ENCODE measurements at places on chromosomes 16 and 17. TPM values are rescaled to one million over a fixed set of nuclear protein-coding genes. Genes with fewer than 3 reads are reported as not detected.

EPOP gene
- 19.9 TPM for total RNA-seq

YBX2 gene
- total RNA-seq: 54.9 TPM

GLYR1 gene
- total RNA-seq: 111 TPM

TMEM238L gene
- not detected for total RNA-seq

SRCAP gene
- total RNA-seq: 73.6 TPM

CD300E gene
- total RNA-seq: not detected

DNAI2 gene
- total RNA-seq: not detected

GP1BA gene
- 0.15 TPM for total RNA-seq

INCA1 gene
- total RNA-seq: 1.7 TPM

HIGD1B gene
- total RNA-seq: not detected

GLTPD2 gene
- not detected for total RNA-seq

TMEM114 gene
- total RNA-seq: not detected

RNF167 gene
- total RNA-seq: 95.8 TPM

GRCh38 chr17:49438436-49439278 lies 24.0 kb upstream of the PHB1 start:
- H3K27me3 ChIP-seq: peaks cover 11% of the 10 kb centered on the region
- no peak for DNase-seq
- H3K36me3 ChIP-seq: no peaks in the 10 kb centered on the region

DNA sequence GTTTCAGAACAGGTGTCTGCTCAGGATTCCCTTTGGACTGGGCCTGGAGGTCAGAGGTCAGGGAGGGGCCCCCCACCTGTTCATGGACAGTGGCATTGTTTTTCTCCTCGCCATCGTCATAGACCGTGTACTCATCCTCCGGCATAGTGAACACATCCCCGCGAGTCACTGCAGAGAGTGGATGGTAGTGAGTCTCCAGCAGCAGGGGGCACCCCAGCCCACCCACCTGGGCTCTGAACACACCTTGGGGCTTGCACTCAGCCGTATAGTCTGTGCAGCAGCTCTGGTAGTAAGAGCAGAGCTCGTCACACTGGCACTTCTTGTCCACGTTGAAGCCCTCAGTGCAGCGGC lies 448 bp downstream of the VTN start:
- peaks cover 27% of the 10 kb centered on the region for H3K4me1 ChIP-seq
- no peaks in the 10 kb centered on the region for H3K36me3 ChIP-seq
- no peak for DNase-seq
- H3K4me3 ChIP-seq: no peak overlapping the region
- no peak overlapping the region for H3K27ac ChIP-seq

DNA sequence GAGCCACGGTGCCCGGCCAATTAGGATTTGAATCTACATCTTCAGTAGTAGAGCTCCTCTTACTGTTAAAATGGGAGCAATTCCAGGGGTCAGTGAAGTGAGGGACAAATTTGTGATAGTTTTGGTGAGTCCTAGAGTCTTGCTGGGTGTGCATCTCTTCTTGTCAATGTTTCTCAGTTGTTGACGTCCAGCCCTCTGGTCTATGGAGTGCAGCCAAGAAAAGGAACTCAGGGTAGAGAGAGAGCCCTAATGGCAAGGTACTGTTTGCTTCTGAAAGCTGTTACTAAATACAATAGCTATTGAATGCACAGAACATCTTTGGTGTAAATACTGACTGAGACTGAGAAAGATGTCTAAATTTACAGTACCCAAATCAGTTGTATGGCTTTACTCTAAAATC lies 282.5 kb upstream of the SALL1 start:
- no peak for DNase-seq
- no peak overlapping the region for H3K4me3 ChIP-seq
- H3K27me3 ChIP-seq: no peaks in the 10 kb centered on the region
- H3K36me3 ChIP-seq: no peaks in the 10 kb centered on the region
- H3K4me1 ChIP-seq: no peaks in the 10 kb centered on the region

DNA sequence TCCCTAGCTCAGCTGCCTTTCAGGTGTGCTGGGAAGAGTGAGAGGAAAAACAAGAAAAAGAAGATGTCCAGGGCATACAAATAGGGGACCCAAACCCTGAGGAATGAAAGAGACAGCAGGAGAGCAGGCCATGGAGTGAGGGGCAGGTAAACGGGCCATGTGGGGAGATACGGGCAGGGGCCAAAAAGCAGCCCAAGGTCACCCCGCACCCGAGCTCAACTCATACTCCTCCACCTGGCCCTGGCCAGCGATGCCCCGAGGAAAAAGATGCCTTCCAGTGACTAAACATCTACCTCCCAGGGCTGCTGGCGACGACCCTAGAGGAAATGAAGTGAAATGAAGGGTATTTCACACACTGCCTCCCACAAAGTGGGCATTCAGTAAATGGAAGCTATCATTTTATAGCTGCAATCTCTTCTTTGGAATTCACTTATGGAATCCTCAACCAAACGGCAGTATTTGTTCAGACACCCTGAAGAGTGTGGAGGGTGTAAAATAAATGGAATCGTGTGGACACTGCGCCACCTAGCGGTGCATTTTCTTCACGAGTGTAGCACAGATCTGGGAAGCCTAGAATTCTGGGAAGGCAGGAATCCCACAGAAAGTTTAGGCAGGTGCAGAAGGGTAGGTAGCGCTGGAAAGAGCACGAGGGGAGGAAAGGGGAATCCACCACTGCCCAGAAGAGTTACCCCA lies 14.9 kb downstream of the ELAC2 start:
- no peak for DNase-seq
- H3K36me3 ChIP-seq: peaks cover 15% of the 10 kb centered on the region
- H3K27me3 ChIP-seq: no peaks in the 10 kb centered on the region
- H3K27ac ChIP-seq: no peak overlapping the region
- H3K4me1 ChIP-seq: no peaks in the 10 kb centered on the region
- no peak overlapping the region for H3K4me3 ChIP-seq

GRCh38 chr17:56624912-56625311 lies 31.4 kb downstream of the NOG start:
- no peak overlapping the region for H3K27ac ChIP-seq
- no peak for DNase-seq
- no peaks in the 10 kb centered on the region for H3K4me1 ChIP-seq

GRCh38 chr17:5976251-5976650 lies 93.9 kb upstream of the WSCD1 start:
- H3K4me3 ChIP-seq: no peak overlapping the region
- H3K27ac ChIP-seq: no peak overlapping the region
- H3K27me3 ChIP-seq: no peaks in the 10 kb centered on the region
- DNase-seq: no peak
- no peaks in the 10 kb centered on the region for H3K36me3 ChIP-seq

- no peak for DNase-seq
- no peak overlapping the region for H3K27ac ChIP-seq
- H3K36me3 ChIP-seq: no peaks in the 10 kb centered on the region
- H3K4me3 ChIP-seq: no peak overlapping the region
- no peaks in the 10 kb centered on the region for H3K27me3 ChIP-seq
Measured at GRCh38 chr16:66508248-66508913, 41.5 kb downstream of the TK2 start.

GRCh38 chr17:46940692-46941404 lies 17.9 kb downstream of the GOSR2 start:
- peaks cover 12% of the 10 kb centered on the region for H3K36me3 ChIP-seq
- peaks cover 6% of the 10 kb centered on the region for H3K4me1 ChIP-seq
- peak; percentile 51 for DNase-seq
- no peaks in the 10 kb centered on the region for H3K27me3 ChIP-seq
- no peak overlapping the region for H3K4me3 ChIP-seq

- no peaks in the 10 kb centered on the region for H3K36me3 ChIP-seq
- H3K27me3 ChIP-seq: no peaks in the 10 kb centered on the region
- H3K4me1 ChIP-seq: no peaks in the 10 kb centered on the region
- DNase-seq: no peak
Measured at GRCh38 chr17:75308732-75309629, 19.7 kb upstream of the SLC25A19 start.

DNA sequence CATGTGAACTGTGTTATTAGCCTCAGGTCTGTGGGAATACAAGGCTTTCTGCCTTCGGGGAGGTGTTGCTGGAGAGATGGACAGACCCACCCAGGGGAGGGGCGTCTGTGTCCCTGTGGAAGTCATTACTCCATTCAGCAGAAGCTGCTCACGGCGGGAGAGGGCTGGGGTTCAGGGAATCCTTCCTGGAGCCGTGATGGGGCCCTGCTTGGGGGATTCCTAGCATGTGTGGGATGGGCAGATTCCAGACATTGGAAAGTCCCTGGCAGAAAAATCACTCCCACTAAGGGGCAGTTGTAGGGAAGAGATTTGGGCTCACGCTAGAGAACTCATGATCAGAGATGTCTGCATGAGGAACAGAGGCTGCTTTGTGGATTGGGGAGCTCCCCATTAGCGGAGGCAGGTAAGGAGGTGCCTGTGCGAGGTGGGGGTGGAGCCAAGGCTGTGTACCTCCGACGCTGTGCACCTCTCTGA lies 56.3 kb upstream of the IL34 start:
- H3K4me3 ChIP-seq: peak overlapping the region; percentile 24
- no peak for DNase-seq
- H3K27ac ChIP-seq: peak overlapping the region; percentile 79
- H3K36me3 ChIP-seq: no peaks in the 10 kb centered on the region
- no peaks in the 10 kb centered on the region for H3K27me3 ChIP-seq
- peaks cover 24% of the 10 kb centered on the region for H3K4me1 ChIP-seq

DNA sequence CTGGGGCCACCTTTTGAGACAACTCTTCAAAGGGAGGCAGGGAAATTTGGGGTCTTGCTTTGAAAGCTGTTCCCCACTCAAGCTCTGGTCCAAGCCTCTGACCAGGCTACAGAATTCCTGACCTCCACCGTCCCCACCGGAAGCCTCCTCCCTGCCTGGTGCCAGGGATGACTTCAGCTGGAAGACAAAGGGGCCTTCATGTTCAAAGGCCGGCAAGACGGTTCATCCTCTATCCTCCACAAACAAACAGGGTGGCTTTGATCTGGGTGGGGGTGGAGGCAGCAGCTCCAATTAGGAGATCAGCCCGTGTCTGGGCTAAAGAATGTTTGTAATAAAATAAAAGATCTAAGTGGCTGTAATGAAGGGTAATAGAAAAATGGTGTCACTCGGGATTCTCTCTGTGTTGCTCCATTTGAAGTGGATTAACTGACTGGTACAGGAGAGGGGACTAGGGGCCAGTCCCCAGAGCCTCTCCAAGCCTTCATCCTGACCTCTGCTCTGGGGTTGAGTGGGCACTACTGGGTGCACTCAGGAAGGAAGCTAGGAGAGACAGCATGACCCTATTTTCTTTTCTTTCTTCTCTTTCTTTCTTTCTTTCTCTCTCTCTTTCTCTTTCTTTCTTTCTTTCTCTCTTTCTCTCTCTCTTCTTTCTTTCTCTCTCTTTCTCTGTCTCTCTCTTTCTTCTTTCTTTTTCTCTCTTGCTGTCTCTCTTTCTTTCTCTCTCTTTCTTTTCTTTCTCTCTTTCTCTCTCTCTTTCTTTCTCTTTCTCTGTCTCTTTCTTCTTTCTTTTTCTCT lies 27.5 kb upstream of the NKD1 start:
- no peaks in the 10 kb centered on the region for H3K36me3 ChIP-seq
- H3K27me3 ChIP-seq: peaks cover 2% of the 10 kb centered on the region
- no peak overlapping the region for H3K4me3 ChIP-seq
- no peak for DNase-seq
- H3K4me1 ChIP-seq: no peaks in the 10 kb centered on the region

GRCh38 chr17:6098823-6099180 lies 28.6 kb downstream of the WSCD1 start:
- no peaks in the 10 kb centered on the region for H3K36me3 ChIP-seq
- H3K27me3 ChIP-seq: no peaks in the 10 kb centered on the region
- no peaks in the 10 kb centered on the region for H3K4me1 ChIP-seq
- no peak overlapping the region for H3K27ac ChIP-seq

- no peaks in the 10 kb centered on the region for H3K36me3 ChIP-seq
- no peak for DNase-seq
- no peak overlapping the region for H3K4me3 ChIP-seq
- H3K27ac ChIP-seq: no peak overlapping the region
- no peaks in the 10 kb centered on the region for H3K4me1 ChIP-seq
Measured at GRCh38 chr17:14725729-14726128, 424.8 kb downstream of the HS3ST3B1 start.

DNA sequence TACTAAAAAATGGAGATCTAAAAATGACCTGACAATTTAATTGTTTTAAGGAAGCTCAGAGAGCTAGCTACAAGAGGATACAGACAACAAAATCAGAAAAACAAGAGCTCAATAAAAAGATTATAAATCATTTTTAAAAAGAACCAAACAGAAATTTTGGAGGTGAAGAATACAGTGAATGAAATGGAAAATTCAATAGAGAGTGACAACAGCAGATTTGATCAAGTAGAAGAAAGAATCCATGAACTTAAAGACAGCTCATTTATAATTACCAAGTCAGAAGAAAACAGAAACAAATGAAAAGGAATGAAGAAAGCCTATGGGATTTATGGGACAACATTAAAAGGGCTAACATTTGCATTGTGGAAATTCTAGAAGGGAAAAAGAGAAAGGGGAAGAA lies 136.6 kb upstream of the CACNG5 start:
- H3K36me3 ChIP-seq: no peaks in the 10 kb centered on the region
- no peak for DNase-seq
- no peak overlapping the region for H3K4me3 ChIP-seq
- H3K27ac ChIP-seq: no peak overlapping the region
- no peaks in the 10 kb centered on the region for H3K27me3 ChIP-seq

DNA sequence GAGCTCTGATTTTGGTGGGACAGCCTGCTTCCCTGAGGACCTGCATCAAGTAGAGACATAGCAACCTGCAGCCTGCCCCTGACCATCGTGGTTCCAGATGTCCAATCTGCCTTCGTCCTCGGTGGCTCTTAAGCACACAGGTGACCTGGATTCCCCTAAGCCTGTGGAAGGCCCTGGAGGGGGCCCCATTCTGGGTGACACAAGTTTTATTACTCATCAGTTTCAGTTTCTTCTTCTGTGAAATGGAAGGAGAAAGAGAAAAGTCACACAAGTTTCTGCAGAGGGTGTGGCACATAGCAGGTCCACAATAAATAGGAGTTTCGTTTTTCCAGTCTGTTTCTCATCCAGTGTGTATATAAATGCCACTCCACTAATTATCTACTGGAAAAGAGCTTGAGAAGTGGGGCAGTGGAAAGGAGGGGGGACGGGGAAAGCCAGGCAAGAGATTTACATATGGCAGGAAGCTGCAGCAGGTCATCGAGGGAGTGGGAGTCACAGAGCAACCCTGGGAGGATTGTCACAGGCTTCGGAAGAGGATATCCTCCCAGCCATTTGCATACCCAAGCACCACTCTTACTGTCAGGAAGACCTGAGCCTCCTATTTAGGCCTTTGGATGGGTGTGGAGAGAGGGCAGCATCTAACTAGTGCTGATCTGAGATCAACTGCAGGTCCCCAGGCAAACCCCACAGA lies 10.0 kb upstream of the NOS2 start:
- H3K4me1 ChIP-seq: peaks cover 6% of the 10 kb centered on the region
- no peak overlapping the region for H3K27ac ChIP-seq
- DNase-seq: no peak
- H3K27me3 ChIP-seq: no peaks in the 10 kb centered on the region

Measured in Panc1 (cell line).